ENCODE measurements at places on chromosomes 3 and 15. TPM values are rescaled to one million over a fixed set of nuclear protein-coding genes. Genes with fewer than 3 reads are reported as not detected.

The FOXB1 gene
- 0.14 TPM for total RNA-seq

DNA sequence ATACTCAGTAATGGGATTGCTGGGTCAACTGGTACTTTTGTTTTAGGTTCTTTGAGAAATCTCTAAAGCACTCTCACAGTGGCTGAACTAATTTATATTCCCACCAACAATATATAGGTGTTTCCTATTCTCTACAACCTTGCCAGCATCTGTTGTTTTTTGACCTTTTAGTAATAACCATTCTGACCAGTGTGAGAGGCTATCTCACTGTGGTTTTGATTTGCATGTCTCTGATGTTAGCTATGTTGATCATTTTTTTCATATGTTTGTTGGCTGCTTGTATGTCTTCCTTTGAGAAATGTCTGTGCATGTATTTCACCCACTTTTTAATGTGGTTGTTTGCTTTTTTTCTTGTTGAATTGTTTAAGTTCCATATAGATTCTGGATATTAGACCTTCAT, 98.2 kb upstream of the DCBLD2 start:
- no peak for DNase-seq

The TNFSF10 gene
- 9.5 TPM for total RNA-seq

GRCh38 chr3:128770387-128770786, 44.4 kb downstream of the RAB7A start:
- no peak for DNase-seq

The POLQ gene
- 0.30 TPM for total RNA-seq

The SEMA6D gene
- total RNA-seq, result not detected

DNA sequence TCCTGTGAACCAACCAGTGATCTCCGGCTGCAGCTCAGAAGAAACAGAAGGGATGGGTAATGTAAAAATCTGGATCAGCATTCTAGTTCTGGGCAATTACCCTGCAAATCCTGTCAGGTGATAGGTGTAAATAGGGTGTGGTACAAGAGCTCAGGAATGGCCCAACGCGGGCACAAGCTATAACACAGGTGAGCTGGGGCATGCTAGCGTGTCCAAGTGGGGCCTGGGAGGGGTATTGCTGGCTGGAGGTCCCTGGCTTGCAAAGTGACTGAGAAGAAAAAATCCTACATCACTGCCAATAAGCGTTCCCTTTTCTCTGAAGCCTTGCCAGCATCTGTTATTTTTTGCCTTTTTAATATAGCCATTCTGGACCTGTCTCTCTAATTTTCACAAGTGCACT, 9.7 kb upstream of the CHST2 start:
- DNase-seq, result no peak

- DNase-seq, result no peak
Measured at GRCh38 chr15:66679657-66680108, 22.4 kb upstream of the SMAD6 start.
